ENCODE measurements at places on chromosomes 16 and 17.

GRCh38 chr16:70151391-70151790 is 22.2 kb upstream of the CLEC18C start:
- DNase-seq = peak; percentile 98

DNA sequence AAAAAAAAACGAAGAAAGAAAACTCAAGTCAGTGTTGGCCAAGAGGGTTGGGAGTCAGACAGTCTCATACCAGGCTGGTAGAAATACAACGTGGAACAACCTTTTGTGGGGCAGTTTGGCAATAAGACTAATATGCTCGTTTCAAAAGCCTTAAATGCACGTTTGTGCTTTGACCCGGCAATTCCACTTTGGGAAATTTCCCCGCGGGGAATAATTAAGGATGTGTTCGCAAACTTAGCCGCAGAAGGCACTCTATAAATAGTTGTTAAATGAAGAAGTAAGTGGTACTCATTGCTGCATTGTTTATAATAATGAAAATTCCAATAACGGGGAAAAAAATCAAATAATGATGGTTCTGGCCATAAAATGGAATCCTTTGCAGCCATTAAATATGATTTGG is 664.8 kb upstream of the EEF2KMT start:
- no peak for DNase-seq

- DNase-seq = no peak
Measured at GRCh38 chr17:78197147-78197832, 10.1 kb downstream of the AFMID start.

DNA sequence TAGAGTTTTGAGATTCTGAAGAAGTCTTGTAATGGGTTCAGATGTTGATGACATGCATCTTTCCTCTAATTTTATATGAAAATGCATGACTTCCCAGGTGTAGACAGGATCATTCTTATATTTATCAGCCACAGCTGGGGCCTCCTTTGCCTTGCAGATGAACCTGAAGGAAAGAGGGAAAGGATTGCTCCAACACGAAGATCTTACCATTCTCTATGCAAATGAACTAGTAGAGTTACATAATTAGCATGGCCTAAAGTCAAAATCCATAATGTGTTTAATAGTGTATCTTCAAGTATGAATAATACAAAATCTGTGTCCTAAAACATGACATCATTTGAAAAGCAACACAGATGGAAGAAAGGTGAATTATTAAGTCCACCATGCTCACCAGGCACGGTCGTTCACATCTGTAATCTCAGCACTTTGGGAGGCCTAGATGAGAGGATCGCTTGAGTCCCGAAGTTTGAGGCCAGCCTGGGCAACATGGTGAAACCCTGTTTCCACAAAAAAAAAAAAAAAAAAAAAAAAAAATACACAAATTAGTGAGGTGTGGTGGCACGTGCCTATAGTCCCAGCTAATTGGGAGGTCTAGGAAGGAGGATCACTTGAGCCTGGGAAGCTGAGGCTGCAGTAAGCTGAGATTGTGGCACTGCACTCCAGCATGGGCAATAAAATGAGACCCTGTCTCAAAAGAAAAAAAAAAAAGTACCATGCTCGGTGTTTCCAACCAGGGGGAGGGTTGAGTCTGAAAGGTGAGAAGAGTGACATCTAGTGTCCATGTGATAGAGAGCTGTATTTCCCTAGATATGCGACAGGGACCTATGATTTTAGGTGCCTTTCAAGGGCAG is 6.3 kb downstream of the VWA3A start:
- peak; percentile 16 for DNase-seq

DNA sequence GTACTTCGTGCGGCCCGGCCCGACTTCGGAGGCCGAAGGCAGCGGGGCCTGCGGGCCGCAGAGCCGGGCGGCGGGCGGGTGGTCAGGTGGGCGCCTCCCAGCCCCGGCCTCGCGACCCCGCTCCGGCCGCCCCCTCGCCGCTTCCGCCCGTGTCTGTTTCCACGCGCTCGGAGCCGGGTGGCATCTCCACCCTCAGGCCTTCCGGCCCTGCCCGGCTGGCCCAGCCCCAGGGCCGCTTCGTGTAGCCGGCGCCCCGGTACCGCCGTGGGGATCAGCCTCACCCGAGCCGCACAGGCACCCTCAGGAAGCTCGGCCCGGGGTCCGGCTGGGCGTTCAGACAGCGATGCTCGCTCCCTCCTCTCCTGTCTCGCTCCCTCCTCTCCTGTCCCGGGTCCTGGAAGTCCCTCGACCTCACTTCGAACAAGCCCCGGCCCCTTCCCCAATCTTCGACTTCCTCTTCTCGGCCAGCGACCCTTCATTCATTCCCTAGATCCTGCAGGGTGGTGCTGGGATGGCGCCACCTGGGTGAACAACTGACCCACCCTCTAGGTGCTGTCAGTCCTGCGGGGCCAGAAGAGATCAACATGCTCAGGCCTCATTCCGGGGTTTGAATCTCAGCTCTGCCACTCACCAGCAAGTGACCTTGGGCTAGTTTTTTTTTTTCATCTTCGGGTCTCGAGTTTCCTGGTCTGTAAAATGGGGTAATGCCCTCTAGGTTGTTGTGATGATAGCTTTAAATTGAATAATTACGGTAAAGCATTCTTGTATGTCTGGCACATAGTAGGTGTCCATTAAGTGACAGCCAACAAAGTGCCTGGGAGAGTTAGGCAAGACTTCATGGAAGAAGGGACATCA is 610 bp downstream of the VPS4A start:
- DNase-seq = no peak

GRCh38 chr17:44207743-44208142 is 8.1 kb upstream of the ATXN7L3 start:
- no peak for DNase-seq

GRCh38 chr17:82909322-82909904 is 69.6 kb upstream of the ZNF750 start:
- no peak for DNase-seq

DNA sequence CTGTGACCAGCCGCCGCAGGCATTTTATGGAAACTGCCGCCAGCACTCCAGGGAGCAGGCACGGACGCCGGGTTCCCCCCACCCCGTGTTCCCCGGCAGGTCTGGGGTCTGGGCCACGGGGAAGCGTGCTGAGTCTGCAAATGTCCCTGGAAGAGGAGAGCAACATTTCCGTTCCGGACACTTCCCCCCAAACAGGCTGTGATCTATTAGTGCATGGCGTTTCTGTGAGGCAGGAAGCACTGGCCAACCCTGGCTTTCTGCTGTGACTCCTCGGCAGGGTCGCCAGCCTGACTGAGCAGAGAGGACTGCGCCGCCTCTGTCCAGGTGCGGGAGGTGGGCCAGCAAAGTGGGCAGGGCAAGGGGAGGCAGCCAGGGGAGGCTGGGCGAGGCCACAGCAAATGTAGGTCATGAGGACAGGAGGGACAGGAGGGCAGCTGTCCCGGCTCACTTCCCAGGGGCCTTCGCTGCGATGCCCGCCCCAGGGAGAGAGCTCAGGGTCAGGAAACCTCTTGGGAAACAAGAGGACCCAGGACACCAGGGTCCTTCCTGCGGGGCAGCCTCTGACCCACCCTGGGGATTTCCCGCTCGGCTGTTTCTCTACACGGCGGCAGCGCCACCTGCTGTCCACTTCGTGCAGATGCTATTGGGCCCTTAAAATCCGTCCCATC is 9.5 kb downstream of the FOXF1 start:
- no peak for DNase-seq

DNA sequence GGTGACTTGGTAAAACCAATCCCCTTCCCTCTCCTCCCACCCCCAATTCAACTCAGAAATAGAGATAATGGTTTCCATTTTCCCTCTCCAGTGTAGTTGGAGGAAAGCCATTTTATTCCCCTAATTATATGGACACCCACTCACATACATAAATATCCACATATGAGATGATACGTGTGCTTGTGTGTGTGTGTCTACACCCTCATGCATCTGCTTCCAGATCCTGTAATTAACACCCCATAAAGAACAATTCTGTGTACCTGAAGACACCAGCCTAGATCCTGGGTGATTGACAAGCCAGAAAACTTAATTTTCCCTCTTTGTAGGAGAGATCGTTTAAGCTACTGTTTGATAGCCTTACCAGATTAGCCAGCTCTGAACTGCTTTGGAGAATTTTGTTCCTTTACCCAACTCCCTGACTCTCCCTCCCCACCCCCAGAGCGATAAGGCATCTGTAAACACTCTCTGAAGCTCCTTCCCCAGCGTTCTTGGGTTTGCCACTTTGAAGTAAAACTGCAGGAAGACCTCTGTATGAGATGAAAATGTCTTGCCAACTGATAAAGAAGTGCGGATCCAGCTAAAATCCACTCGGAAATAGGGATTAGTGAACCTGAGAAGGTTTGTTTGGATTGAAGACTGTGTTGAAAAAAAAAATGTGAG is 175.7 kb downstream of the RGS9 start:
- DNase-seq = no peak

DNA sequence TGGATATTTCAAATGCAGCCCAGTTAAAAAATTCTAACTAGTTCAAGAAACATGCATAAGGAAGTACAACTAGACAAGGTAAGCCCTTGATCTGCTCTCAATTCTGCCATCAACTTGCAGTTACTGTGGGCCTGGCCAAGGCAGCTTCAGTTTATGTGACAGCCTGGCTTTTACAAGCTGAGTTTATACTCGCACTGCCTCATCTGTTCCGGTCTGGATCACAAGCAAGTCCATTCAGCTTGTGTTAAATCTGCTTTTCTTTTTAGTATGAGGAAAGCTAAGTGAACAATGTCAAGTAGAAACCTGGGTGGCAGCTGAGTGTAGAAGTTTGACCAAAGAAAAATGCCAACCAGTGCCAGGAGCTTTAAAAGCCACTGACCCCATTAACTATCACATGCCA is 76.6 kb upstream of the CORO6 start:
- DNase-seq = peak; percentile 7

DNA sequence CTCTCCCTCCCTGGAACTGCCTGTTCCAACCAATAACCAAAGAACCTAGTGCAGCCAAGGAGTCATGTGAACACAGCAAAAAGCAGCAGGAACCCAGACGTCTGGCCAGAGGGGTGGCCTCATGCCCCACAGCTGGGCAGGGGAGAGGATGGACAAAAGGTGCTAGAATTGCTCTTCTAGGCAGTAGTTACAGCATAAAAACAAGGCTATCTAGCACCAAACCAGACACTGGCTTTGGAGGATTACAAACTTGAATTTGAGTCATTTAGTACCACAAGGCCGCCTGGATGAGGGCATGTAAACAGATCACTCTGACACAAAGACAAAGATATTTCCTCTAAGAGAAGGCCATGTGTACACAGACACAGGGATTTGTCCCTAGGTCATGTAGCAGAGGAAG is 423.3 kb upstream of the MAF start:
- no peak for DNase-seq

- no peak for DNase-seq
Measured at GRCh38 chr17:55776271-55776670, 25.4 kb downstream of the PCTP start.

DNA sequence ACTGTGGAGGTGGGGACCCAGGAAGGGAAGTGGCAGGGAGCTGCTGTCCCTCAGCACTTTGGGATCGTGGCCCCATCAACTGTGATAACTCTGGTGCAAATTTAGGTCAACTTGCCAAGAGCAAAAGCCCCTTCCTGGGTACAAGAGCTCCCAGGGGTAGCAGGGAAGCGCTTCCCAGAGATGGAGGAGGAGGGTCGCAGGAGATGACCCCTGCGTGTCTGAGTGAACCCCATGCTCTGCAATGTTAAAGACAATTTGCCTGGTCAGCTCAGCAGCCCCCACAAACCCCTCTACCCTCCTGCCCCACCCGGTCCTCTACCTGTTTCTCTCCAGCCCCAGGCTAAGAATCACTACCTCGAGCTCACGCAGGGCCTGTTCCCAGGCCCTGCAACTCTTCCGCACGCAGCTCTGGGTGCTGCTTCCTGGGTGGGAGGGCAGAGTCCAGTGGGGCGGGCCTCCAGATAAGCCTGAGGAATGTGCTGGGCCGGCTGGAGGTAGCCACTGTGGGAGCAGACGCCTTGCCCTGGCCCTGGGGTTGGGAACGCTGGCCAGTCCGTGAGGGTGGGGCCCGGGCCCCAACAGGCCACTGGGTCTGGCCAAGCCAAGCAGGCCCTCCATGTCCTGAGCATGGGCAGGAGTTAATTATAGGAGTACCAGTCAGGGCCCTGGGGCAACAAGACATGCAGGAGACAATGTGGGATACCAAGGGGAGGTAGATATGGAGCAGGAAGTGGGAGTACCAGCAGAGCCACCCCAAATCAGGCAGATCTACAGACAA is 6.1 kb downstream of the DOK4 start:
- no peak for DNase-seq

- DNase-seq = no peak
Measured at GRCh38 chr17:79989106-79989835, 46.4 kb downstream of the TBC1D16 start.

DNA sequence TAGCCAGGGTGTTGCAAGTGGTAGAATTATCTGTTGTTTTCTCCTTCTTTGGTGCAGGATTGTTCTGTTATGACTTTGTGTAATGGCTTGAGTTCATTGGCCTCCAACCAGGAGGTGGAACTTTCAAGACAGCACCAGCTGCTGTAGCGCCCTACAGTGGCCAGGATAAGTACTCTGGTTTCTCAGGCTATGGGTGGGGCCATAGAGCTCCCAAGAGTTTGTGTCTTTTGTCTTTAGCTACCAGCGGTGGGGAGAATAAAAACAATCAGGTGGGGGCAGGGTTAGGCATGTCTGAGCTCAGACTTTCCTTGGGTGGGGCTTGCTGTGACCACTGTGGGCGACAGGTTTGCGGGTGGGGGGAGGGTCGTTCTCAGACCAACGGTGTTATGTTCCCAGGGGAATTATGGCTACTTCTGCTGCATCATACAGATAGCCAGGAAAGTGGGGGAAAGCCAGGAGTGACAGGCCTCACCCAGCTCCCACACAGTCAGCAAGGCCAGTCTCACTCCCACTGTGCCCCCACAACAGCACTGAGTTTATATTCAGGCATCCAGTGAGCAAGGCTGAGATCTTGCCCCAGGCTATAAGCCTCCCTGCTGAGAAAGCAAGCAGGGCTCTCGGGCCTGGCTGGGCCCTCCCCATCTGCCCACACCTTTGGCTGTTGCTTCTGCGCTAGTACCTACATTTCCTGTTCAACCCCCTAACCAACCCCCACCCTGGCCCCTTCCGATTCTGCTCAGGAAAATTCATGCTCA is 15.4 kb downstream of the ABCA10 start:
- DNase-seq = no peak

GRCh38 chr17:45265821-45266220 is 3.9 kb upstream of the SPATA32 start:
- no peak for DNase-seq

- DNase-seq = no peak
Measured at GRCh38 chr17:3879591-3880417, 13.0 kb downstream of the CAMKK1 start.

- DNase-seq = no peak
Measured at GRCh38 chr16:28915181-28915580, 9.9 kb downstream of the RABEP2 start.

GRCh38 chr16:75114179-75114945 is 2.2 kb downstream of the LDHD start:
- no peak for DNase-seq

DNA sequence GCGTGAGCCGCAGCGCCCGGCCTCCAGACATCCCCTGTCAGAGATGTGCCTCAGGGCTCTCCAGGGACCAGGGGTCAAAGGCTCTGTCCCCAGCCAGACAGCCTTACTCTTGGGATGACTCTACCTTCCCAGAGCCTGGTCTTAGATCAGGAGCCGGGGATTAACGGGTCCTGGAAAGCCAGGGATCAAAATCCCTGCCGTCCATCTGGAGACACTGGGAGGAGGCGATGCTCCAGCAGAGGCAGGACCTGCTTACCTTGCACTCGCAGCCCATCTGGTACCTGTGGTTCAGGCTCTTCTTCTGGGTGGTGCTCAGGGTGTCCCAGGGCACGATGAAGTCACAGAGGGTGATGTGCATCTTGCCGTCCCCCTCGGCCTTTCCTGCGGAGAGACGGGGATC is 16.7 kb upstream of the USP36 start:
- no peak for DNase-seq
